ENCODE measurements at places on chromosomes 2 and 18. TPM values are rescaled to one million over a fixed set of nuclear protein-coding genes. Genes with fewer than 3 reads are reported as not detected.

- peaks cover 51% of the 10 kb centered on the region for H3K27me3 ChIP-seq
- no peaks in the 10 kb centered on the region for H3K36me3 ChIP-seq
- H3K4me1 ChIP-seq = peaks cover 6% of the 10 kb centered on the region
Measured at GRCh38 chr2:236777408-236777807, 207.8 kb downstream of the ACKR3 start.

DNA sequence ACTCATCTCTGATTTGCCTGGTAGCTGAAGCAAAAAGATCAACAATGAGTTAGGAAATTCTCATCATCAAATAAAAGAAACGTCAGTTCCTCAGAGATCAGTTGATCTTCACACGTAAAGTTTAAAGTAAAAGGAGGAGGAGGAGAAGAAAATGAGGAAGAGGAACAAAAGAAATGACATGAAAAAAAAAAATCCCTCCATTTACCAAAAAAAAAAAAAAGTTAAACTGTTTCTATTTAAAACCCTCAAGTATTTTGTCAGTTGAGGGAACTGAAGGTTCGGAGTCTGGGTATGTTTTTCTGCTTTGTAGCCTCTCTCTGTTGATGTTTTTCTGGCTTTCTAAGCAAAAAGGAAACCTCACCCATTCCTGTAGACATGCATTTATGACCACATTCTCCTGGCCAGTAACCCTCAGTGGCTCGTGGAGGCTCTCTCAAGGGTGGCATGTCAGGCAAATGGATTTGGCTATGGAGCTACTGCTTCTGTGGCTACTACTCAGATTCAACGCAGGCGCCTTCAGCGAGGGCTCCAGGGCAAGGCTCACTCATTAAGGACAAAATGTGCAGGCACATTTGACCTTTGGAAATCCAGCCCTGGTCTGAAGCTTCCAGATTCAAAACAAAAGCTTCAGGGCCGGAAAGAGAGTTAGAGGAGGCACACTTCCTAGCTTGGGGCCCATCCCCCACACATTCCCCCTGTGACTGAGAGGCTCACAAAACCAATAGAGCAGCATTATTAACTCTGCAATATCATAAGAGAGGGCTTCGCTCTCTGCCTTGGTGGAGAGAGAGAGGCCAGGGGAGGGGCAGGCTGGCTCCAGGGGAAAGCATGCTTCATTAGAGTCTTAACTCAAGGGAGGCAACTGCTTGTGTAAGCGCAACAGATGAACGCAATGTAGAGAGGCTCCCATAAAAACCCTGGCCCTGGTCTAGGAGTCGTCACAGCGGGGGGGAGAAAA is 22.3 kb downstream of the KLF7 start:
- H3K36me3 ChIP-seq = peaks cover 7% of the 10 kb centered on the region
- no peaks in the 10 kb centered on the region for H3K27me3 ChIP-seq
- peaks cover 26% of the 10 kb centered on the region for H3K4me1 ChIP-seq
- H3K4me3 ChIP-seq = no peak overlapping the region
- H3K27ac ChIP-seq = peak overlapping the region; percentile 79

- H3K36me3 ChIP-seq = no peaks in the 10 kb centered on the region
- no peak overlapping the region for H3K27ac ChIP-seq
- peaks cover 15% of the 10 kb centered on the region for H3K27me3 ChIP-seq
- no peak for DNase-seq
- H3K4me1 ChIP-seq = no peaks in the 10 kb centered on the region
Measured at GRCh38 chr2:29361231-29361630, 246.0 kb downstream of the CLIP4 start.

SERPINB3 gene
- not detected for total RNA-seq

CYP27A1 gene
- 16.4 TPM for total RNA-seq
